Dorsolateral prefrontal cortex (tissue), 122 donors: ENCODE measurements at places on chromosomes 3 and 15. TPM values are rescaled to one million over a fixed set of nuclear protein-coding genes. Genes with fewer than 3 reads are reported as not detected.

Gene GPR149
- total RNA-seq, result 0.71 TPM

Gene GXYLT2
- 9.5 TPM for total RNA-seq

Gene C3orf22
- total RNA-seq, result not detected

Gene NSMCE3
- total RNA-seq, result 10.9 TPM

Gene CNTN4
- total RNA-seq, result 54.3 TPM

Gene CELSR3
- 32.3 TPM for total RNA-seq

Gene C3orf18
- 31.2 TPM for total RNA-seq

Gene HDC
- total RNA-seq, result 0.16 TPM

Gene MUC13
- not detected for total RNA-seq

Gene CHRNA7
- total RNA-seq, result 6.9 TPM

Gene DNAJB11
- total RNA-seq, result 21.0 TPM

Gene P2RY13
- total RNA-seq, result 2.7 TPM

Gene TBC1D21
- not detected for total RNA-seq

Gene DGKG
- 72.5 TPM for total RNA-seq

Gene TIMP4
- total RNA-seq, result 2.5 TPM

Gene ARHGEF3
- total RNA-seq, result 70.8 TPM

Gene WNT7A
- 6.4 TPM for total RNA-seq

Gene RBPMS2
- total RNA-seq, result 2.8 TPM

Gene APBA2
- 119 TPM for total RNA-seq

Gene PXYLP1
- total RNA-seq, result 35.9 TPM

Gene GOLGA6L7
- not detected for total RNA-seq

Gene RPUSD3
- total RNA-seq, result 54.2 TPM

Gene RHCG
- total RNA-seq, result 10.7 TPM

Gene FGD5
- 7.7 TPM for total RNA-seq

Gene SUSD5
- total RNA-seq, result 16.7 TPM

Gene KBTBD13
- total RNA-seq, result not detected

Gene C2CD4B
- total RNA-seq, result 0.48 TPM

Gene FEZF2
- 19.0 TPM for total RNA-seq

Gene CGNL1
- 30.3 TPM for total RNA-seq

Gene PP2D1
- not detected for total RNA-seq

Gene FBLN2
- total RNA-seq, result 4.5 TPM
